GM19239 (cell line): ENCODE measurements at places on chromosomes 7 and 10.

DNA sequence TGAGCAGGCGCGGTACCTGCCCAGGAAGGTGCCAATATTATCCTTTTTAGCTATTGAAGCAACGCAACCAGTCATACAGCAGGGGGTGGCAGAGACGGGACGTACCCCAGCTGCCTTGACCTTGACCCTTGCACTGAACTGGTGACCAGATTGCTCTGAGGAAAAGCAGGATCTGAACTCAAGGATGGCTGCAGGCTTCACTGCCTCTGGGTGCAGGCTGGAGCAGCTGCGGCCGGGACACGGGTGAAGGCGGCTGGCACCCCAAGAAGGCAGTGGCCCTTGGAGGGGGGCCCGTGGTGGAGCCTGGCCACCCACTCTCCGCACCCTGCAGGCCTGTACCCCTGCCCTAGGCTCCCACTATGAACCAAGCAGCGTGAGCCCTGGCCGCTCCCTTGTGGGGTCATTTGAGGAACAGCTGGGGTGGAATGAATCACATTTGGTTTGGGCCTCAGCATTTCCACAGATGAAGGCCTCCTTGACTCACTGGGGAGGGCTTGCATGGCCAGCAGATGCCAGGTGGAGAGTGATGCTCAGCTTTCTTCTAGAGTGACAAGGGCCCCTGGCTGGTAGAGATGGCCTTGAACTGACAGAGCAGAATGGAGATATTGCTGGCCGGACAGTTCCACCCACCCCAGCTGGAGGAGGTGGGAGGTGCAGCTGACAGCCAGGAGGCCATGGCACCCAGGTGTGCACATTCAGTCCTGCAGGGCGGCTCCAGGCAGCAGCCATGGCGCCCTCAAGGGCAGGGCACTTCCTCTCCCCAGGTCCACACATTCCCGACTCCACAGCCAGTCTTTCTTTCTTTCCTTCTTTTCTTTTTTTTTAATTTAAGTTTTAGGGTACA is 218.7 kb downstream of the WDR37 start:
- DNase-seq = no peak

GRCh38 chr7:98107313-98107721 is 655 bp downstream of the LMTK2 start:
- DNase-seq = no peak

DNA sequence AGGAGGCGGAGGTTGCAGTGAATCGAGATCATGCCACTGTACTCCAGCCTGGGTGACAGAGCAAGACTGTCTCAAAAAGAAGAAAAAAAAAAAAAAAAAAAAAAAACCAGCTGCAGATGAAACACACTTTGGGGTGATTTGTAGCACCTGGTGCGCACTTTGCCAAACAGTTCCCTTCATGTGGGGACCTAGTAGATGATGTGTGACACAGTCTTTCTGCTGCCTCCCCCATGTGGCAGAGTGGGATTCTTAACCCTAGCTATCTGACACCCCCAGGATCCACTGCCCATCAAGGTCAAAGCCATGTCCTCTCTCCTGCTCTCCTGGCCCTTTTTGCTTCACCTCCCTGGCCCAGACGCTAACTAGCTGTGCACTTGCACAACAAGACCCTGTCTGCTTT is 52.1 kb upstream of the PDZD8 start:
- DNase-seq = no peak

GRCh38 chr7:45930967-45931366 is 9.9 kb upstream of the IGFBP3 start:
- DNase-seq = no peak

GRCh38 chr7:2476776-2477446 is 713 bp upstream of the GRIFIN start:
- DNase-seq = no peak

- DNase-seq = no peak
Measured at GRCh38 chr7:152307902-152308301, 127.9 kb downstream of the KMT2C start.

GRCh38 chr10:70335246-70335613 is 47.2 kb downstream of the LRRC20 start:
- DNase-seq = no peak

DNA sequence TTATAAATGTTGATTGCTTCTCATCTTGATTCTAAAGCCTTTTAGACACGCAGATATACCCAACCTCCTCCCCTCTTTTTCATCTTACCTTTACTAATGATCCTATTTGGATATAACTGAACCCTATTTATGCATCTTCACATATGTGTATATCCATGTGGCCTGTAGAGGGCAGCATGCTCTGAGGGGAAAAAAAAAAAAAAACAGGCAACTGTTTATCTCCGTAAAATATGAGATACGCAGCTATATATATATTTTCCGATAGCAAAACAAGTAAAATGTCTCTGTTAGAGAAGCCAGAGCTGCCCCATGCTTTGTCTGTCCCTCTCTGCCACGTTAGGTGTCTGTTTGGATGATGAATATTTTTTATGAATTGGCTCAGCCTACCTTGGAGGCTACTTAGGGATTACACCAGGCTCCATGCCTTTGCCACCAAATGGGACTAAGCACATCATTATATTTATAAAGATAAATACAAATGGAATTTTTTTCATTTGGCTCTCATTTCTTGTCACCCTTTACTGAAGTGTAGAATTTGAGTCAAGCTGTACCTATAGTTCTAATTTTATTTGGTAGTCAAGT is 174.8 kb upstream of the FZD1 start:
- no peak for DNase-seq
